Left renal cortex interstitium (tissue), 4 donors: ENCODE measurements at places on chromosomes 2 and 18. TPM values are rescaled to one million over a fixed set of nuclear protein-coding genes. Genes with fewer than 3 reads are reported as not detected.
A peak's percentile ranks its signal among the peaks of the same experiment; 100 is the strongest.

CNDP1 gene
- polyA plus RNA-seq, result 0.91 TPM

EVX2 gene
- polyA plus RNA-seq, result 0.05 TPM

MIB1 gene
- polyA plus RNA-seq, result 58.6 TPM

GRCh38 chr2:29031046-29031445, 43.3 kb downstream of the PCARE start:
- no peak for DNase-seq

GRCh38 chr2:23757686-23758433, 169.1 kb downstream of the ATAD2B start:
- DNase-seq, result no peak

DNA sequence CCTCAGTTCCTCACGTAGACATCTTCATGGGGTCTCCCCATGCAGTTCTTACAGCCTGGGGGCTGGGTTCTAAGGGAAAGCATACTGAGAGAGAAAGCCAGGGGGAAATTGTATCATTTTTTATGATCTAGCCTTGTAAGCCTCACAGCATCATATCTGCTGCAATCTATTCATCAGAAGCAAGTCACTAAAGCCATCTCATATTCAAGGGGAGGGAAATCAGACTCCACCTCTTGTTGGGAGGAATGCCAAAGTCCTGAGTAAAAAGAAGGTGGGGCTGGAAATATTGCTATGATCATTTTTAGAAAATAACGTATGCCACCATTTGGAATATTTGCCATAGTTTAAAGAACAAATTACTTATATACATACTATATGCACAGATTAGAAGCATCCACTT, 304.6 kb downstream of the TXNL1 start:
- DNase-seq, result no peak

DNA sequence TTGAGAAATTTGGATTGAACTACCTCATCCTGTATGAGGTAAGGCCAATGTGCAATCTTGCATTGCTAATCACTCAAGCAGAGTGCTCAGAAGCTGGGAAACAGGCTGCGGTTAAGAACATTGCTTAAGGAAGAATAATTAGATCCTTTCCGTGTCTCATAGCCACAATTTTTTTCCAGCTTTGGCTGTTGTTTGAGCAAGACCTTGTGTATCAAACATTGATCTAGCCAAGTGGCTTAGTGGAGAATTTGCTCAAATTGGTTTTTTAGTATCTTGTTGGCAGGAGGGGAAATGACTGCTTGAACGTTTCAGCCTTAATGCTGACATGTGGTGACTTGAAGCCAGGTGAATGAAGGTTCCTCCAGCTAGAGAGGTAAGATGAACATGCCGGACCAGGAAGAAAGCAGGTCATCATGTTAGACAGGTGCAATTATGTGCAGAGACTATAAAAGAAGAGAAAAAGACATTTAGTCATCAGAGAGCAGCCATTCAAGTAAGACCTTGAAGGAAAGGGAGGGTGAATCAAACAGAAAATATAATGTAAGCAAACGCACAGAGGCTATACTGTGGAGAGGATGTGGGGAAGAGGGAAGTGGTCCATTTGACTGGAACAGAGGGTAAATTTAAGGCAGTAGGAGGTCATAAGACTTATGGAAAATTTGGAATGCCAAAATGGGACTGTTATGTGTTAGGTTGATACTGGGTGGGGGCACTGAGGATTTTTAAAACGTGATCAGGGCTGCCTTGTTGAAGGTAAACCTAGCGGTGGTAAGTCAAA, 98.9 kb upstream of the CYP1B1 start:
- no peak for DNase-seq

DNA sequence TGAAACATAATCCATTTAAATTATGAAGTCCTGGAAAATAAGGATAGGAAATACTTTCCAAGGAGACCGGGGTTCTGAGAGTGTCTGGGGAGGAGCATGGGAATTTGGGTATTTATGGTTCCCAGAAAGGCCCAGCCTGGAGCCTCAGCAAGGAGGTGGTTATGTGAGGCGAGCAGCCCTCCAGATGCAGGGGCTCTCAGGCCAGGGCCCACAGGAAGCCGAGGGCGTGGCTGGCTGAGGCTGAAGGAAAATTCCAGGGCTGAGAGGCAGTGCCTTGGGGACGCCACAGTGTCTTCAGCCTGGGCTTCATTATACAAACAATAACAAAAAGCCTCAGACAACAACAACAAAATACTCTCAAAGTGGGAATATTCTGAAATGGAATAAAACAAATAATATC, 86.9 kb upstream of the SERPINE2 start:
- DNase-seq, result no peak

DNA sequence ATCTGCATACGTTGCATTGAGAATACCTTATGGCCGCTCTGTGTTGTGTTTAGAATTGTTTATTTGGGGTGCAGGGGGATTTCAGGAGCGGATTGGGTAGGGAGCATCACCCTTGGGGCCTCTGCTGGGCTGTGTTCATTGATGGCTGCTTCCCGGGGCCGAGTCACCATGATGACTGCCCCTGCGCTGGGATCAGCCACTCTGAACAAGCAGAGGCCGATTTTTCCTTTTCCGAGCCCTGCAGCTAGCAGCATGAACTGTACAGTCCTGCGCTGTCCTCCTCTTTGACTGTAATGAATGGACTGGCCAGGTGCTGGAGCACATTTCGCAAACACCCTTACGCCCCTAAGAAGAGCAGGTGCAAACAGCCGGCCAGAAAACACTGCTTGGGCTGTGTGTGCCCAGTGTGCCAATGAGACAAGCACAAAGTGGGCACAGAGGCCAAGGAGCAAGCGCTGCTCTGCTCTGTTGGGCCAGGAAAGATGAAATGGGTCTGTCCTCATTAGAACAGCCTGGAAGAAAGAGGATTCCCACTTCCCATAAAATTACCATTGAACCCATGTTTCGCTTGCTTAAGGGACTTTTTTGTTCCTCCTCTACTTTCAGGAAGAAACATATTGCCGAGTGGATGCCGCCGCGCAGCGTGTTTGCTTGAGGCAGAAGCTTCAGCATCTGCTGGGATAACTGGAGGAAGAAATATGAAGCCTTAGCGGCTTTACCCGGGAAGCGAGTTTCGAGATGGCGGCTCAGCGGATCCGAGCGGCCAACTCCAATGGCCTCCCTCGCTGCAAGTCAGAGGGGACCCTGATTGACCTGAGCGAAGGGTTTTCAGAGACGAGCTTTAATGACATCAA, 82.7 kb downstream of the SH3BP4 start:
- DNase-seq, result no peak

GRCh38 chr2:34365932-34366331, 766.8 kb upstream of the FAM98A start:
- DNase-seq, result peak; percentile 29

- DNase-seq, result no peak
Observed at GRCh38 chr2:3311601-3312000, 66.0 kb downstream of the EIPR1 start.

DNA sequence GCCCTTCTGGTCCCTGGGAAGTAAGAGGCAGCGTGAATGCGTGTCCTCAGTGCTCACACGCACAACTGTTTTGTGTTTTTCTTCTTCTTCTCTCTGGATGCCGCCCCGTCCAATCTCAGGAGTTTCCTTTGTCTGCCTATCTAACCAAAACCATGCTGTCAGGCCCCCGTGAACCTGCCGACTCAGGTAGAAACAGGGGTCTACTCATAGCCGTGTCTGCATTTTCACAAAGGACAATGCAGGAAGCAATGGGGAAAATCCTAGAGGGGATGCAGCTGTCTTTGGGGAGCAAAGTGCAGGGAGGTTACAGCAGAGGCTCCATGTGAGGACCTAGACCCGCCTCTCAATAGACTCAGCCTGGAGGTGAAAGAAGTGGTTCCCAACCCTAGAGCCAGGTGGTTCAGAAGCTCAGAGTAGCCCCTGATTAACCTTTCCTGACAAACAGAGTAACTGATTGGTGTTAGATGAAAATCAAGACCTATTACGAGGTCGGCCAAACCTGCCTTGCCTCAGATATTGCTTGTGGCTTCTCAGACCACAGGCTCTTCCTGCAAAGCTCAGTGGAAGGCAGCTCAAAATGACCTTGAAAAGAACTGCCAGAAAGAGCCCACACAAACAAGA, 49.3 kb downstream of the CD226 start:
- DNase-seq, result no peak

DNA sequence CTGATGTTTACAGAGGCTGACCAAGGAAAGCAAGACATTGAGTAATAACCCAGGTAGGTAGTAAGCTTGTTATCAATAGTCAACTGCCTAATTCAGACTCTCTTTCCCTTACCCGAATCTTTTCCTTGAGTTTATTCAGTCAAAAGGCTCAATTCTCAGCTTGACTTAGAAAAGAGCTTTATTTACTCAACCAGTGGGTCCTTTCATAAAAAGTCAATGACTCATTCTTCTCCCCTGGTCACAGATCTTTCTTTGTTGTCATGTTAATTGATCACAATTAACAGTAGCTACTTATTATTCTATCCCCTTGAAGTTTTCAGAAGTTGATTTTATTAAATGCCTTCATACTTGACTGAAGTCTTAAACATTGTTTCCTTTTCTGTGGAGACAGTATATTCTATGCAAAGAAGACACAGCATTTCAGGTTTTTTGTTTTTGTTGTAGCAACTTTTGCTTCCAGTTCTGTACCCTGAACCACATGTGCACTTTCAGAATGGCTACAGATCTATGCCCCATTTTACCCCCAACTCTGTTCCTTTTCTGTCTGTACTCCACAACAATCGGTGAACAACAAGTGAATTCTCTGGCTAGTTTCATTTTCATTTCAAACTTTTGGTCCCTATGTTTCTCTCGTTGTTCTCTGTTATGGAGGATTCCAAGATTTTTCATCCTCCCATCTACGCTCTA, 428.3 kb downstream of the NCKAP5 start:
- DNase-seq, result no peak
